Body of pancreas (tissue), 4 donors: ENCODE measurements at places on chromosomes 4 and X.

GRCh38 chr4:123064390-123064789 is 142.0 kb upstream of the NUDT6 start:
- no peak for DNase-seq

DNA sequence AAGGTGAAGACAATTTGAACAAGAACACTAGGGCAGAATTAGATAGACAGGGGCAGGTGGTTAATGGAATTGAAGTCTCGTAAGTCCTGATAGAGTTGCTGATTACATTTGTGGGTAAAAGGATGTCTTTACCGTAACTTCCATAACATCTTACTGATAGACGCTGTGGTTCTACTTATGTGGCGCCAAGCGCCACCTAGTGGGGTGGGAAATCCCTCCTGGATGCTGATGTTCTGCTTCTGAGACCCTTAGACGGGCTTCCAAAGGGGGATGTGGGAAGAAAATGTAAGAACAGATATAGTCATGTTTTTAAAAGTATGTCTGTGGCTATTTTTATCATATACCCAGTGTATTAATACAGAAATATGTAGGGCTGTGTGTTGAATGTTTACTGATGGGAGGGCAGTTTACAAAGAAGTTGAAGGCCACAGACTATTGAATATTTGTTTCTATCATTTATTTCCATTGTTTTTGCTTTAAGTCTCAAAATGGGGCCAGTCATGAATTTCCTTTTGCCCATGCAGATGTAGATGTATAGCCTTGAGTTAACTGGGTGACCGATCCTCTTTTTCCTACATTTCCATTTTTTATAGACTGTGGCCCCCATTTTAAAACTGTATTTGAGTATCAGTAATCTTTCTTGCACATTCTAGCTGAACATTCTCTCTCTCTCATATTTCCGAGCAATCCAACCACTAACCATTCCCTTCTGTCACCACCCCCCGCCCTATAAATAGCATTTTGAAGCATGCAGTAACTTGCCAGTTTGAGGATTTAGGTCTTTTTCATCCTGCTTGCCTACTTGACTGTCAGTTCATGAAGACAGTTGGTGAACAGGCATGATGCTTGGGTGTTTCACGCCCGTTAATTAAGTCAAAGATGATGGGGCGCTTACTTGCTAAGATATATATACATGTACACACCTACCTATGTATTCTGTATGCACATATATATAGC is 12.1 kb upstream of the TLR8 start:
- DNase-seq, result no peak

DNA sequence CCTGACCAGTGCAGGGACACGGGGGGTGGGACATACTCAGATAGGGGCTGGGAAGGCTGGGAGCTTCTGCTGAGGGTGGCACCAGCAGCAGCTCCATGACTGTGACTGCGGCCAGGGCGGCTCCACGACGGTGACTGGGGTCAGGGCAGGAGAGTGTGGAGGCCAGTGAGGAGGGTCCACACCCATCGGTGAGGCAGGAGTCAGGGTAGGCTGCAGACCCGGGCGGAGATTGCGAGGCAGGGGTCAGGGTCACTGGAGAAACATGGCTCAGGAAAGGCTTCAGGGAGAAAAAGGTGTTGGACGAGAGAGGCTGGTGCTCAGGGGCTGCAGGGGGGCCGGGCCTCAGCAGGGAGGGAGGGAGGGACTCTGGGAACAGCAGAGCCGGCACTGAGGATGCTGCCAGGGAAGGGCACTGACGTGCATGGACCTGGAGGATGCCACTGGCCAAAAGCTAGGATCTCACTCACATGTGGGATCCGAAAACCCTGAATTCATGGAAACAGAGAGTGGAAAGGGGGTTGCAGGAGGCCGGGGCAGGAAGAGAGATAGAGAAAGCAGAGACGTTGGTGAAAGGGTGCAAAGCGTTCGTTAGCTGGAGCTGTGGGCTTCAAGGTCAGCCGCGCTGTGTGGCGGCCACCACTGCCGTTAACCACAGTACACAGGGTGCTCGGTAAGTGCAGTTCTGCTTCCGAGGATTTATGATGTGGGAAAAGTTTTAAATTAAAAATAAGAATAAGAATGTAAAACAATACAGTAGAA is 22.0 kb downstream of the ATP5ME start:
- no peak for DNase-seq

- DNase-seq, result no peak
Measured at GRCh38 chr4:40414673-40415072, 79.5 kb downstream of the CHRNA9 start.

GRCh38 chr4:763922-764321 is 58.3 kb downstream of the PCGF3 start:
- DNase-seq, result no peak

DNA sequence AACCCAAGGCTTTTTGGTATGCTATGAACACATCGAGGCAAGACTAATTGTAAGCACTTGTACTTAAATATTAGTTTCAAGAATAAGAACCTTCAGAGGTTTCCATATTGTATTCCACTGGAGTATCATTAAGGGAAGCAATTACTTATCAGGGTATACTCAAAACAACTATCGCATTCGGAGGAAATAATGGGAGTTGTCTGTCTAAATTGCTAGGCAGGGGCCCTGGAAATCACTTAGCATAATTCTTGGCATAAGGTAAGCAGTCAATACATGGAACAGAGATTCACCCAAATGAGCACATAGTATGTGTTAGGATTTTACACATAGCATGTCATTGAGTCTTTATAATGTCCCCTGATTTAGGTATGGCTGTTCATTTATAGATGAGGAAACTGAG is 249.4 kb downstream of the DHX15 start:
- DNase-seq, result no peak
